ENCODE measurements at places on chromosomes 7 and 10.

- no peak for DNase-seq
Observed at GRCh38 chr7:48102530-48102929, 13.5 kb downstream of the UPP1 start.

- no peak for DNase-seq
Observed at GRCh38 chr7:146773506-146773905, 656.9 kb downstream of the CNTNAP2 start.

DNA sequence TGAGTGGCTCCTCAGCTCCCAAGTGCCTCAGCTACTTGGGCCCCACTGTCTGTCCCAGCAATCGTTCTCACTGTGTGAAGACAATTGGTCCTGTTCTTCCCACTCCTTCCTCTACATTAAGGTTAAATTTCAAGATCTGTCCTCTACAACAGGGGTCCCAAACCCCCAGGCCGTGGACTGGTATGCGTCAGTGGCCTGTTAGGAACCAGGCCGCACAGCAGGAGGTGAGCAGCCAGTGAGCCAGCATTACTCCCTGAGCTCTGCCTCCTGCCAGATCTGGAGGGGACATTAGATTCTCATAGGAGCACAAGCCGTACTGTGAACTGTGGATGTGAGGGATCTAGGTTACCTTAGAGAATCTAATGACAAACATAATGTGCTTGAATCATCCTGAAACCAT lies 376.9 kb upstream of the FZD8 start:
- DNase-seq, result no peak

DNA sequence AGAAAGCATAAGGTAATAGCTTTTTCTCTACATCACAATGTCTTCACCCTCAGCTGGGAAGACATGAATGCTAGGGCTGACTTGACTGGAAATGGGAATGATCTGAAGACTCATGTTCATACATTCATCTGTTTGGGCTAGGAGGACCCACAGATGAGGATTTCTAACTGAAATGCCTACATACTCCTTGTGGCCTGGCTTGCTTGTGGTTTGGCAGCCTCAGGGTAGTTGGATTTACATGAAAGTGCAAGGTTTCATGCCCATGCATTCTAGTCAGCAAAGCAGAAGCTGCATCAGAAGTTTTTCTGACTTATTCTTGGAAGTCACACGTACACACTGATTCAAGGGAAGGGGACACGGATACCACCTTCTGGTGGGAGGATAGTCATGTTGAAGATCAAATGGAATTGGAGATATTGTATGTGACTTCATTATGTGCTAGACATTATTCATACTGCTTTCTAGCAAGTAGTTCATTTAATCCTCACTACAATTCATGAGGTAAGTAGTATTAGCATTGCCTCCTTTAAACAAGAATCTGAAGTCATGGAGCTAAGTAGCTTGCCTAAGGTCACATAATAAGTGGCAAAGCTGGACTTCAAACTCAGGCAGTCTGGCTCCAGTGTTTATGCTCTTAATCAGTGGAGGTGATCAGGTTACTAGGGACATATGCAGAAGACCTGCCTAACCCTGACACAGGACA lies 957.0 kb downstream of the LRMDA start:
- DNase-seq, result no peak
